ENCODE measurements at places on chromosomes 6 and 20.

- DNase-seq, result no peak
Observed at GRCh38 chr6:161347125-161347524, 73.3 kb upstream of the AGPAT4 start.

GRCh38 chr20:53613748-53614147, 20.1 kb upstream of the ZNF217 start:
- no peak for DNase-seq

DNA sequence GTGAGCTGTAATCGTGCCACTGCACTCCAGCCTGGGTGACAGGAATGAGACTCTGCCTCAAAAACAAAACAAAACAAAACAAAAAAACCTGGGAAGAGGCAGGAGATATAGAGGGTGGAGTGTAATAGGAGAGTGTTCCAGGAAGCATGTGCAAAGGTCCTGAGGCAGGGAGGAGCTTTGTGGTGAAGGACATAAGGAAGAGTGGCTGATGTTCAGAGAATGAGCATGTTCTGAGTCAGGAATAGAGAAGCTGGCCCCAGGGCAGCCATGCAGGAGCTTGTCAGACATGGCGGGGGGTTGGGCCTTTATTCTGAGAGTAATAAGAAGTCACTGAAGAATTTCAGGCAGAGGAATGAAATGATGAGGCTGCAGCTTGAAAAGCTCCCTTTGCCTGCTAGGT, 337.0 kb downstream of the CDH26 start:
- DNase-seq, result no peak

DNA sequence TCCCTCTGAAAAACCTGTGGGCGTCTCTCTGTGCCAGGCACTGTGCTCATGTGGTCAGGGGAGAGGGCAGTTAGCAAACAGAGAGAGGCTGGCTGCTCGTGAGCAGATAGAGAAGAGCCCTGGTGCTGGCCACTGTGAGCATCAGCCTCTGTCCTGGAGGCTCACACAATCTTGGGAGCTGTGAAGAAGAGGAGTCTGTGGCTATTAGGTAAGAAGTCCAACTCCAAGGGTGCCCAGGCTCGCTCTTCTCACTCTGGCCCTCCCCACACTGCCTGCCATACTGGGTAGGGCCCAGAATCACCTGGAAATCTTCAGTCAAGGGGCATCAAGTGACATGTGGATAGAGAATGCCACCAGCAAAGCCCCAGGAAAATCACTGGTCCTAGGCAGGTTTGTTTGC, 14.1 kb downstream of the SCML4 start:
- DNase-seq, result no peak

- no peak for DNase-seq
Observed at GRCh38 chr20:10079964-10080363, 45.2 kb downstream of the ANKEF1 start.

GRCh38 chr6:41801380-41801779, 13.9 kb downstream of the TOMM6 start:
- DNase-seq, result no peak

DNA sequence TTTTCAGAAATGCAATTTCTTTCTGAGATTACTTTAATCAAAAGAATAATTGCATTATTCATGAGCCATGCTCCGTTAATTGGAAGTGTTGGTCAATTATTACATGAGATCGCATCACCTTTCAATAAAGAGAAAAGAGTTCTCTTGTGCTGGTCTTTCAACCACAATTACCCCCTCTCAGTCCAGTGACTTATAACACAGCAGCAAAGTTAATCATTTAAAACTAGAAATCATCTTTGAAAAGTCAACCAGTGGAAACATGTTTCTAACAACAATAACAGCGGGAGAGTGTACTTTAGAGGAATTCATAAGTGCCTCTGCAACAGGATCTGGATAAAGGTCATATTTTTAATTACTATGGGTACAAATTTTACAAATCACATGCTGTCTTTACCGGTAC, 384.4 kb upstream of the AGPAT4 start:
- DNase-seq, result no peak

DNA sequence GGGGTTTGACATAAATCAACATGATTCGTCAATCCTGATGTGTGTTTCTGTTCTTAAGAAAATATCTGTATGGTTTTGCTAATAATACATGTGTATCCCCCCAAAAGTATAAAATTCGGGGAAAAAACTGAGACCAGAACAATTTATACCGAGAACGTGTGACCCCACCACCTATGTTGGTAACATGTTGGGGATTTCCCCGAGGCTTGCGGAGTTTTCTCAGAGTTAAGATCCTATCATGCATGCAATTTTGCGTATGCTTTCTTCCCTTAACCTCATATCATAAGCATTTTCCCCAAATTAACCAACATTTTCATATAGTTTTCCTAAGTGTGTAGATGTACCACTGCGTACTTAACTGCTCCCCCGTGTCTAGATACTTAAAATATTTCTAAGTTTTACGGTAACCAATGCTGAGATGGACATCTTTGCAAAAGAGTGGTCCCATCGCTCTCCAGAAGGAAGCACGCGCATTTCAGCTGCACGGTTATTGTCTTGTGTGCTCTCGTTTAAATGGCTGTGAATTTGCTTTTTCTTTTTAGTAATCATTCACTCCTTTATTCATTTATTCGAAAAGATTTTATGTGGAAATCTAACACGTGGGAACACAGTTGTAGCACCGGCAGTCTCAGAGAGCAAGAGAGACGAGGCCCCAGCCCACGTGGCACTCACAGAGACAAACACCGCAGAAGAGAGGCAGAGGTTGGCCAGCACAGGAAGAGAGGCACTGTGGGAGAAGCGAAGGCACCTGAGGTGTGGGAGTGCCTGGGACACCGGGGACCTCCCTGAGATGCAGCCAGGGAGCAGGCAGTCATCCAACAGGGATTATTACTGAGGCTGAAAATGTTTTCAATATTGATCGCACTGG, 13.2 kb upstream of the IRF4 start:
- DNase-seq, result no peak

- no peak for DNase-seq
Observed at GRCh38 chr6:92623431-92623830, 795.9 kb downstream of the EPHA7 start.

- DNase-seq, result peak; percentile 36
Observed at GRCh38 chr6:112086744-112087135, 542 bp downstream of the TUBE1 start.

- no peak for DNase-seq
Observed at GRCh38 chr6:18613319-18613925, 226.3 kb downstream of the RNF144B start.

DNA sequence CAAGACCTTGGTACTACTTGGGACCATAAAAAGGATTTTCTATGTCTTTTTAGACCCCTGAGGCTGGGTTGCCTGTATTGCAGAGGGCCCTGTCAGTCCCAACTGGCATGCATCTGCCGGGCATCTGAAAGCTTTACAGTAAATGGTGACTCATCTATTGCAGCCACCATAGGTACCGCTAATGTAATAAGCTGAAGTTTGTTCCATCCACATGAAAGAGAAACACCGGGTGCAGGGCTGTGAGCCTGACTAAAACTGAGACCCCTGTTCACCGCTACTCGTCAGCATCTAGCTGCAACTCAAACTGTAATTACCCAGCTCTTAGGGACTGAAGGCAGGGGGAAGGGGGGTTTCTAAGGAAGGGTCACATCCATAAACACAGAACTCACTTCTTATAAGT, 49.5 kb downstream of the TRERF1 start:
- no peak for DNase-seq

GRCh38 chr6:49155316-49155715, 307.7 kb downstream of the MMUT start:
- no peak for DNase-seq

GRCh38 chr6:36265744-36266143, 4.1 kb upstream of the PNPLA1 start:
- no peak for DNase-seq

DNA sequence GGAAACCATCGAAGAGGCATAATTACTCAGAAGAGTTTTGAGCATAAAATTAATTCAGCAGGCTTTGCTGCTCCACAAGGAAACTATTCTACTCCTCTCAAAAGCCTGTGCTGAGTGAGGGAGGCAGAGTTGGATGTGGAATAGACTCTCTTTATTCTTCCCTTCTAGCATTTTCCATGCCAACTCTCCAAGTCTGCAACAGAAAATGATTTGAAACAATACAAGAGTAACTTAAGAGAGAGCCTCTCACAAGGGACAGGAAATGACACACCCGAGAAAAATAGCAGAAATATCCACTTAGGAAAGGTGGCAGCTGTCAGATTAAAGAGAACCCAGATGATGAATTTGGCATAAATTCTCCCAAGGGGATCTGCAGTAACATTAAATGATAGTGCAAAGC, 26.3 kb upstream of the LAMP5 start:
- no peak for DNase-seq

- no peak for DNase-seq
Observed at GRCh38 chr6:18363746-18364145, 23.4 kb upstream of the RNF144B start.

GRCh38 chr6:1267057-1267732, 44.7 kb upstream of the FOXQ1 start:
- no peak for DNase-seq

DNA sequence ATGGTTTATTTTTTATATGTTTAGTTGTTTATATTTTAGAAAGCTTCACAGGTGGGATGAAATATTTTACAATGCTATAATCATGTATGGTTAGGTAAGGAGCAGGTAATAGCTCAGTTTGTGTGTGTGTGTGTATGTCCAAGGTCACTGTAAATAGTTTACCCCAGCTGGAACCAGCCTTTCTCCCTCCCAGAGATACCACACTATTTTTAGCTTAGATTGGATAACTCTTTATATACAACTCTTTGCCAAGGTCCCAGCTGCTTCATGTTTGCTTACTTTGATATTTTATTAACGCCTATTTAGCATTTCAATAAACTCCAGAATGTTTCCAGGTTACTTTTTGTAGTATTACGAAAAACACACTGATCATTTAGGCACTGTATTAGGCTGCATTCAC, 1.8 kb upstream of the PEX7 start:
- no peak for DNase-seq

GRCh38 chr20:43715511-43715910, 11.3 kb downstream of the GTSF1L start:
- no peak for DNase-seq

DNA sequence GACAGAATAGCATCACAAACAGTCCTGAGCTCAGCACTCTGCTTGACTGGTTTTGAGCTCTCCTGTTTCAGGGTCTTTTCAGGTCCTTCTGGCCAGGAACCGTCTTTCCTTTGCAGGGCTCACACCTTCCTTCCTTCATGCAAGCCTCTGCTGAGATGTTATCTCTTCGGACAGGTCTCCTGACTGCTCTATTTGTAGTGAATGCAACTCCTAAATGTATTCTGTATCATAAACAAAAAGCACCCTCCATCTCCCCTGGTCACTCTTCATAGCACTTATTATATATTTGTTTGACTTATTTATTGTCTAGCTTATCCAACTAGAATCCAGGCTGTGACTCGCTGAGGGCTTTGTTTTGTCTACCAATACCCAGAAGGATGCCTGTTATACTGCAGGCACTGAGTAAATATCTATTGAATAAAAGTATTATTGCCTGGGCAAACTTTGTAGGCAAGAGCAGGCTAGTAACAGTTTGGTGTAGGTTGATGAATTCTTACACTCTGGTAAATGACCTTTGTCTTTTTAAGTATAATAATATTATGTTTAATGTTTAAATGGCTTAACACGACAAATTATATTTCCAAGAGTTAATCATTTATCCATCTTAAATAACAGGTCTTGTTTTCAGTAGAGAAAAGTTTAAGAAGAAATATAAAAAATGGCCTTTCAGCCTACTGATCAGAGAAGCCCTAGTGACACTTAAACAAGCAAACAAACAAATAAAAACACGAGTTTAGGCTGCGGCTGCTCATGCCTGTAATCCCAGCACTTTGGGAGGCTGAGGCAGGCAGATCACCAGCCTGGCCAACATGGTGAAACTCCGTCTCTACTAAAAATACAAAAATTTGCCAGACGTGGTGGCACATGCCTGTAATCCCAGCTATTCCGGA, 199.7 kb downstream of the BCAS1 start:
- DNase-seq, result no peak

DNA sequence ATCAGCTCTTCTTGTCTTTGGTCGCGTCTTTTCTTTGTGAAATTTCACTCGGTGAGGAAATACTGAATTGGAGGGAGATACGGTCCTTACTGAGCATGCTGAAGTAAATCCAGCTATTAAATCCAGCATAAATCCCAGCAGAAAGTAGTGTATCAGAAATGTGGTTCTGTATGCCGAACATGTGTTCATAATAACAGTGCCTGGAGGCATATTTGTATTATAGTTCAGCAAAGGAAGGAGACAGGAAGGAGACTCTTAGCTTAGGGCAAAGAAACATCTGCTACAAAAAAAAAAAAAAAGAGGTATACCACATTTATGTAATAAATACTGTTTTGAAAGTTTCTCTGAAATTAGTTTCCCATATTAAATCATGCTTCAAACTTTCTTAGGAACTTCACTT, 211.8 kb downstream of the PLCB4 start:
- no peak for DNase-seq

DNA sequence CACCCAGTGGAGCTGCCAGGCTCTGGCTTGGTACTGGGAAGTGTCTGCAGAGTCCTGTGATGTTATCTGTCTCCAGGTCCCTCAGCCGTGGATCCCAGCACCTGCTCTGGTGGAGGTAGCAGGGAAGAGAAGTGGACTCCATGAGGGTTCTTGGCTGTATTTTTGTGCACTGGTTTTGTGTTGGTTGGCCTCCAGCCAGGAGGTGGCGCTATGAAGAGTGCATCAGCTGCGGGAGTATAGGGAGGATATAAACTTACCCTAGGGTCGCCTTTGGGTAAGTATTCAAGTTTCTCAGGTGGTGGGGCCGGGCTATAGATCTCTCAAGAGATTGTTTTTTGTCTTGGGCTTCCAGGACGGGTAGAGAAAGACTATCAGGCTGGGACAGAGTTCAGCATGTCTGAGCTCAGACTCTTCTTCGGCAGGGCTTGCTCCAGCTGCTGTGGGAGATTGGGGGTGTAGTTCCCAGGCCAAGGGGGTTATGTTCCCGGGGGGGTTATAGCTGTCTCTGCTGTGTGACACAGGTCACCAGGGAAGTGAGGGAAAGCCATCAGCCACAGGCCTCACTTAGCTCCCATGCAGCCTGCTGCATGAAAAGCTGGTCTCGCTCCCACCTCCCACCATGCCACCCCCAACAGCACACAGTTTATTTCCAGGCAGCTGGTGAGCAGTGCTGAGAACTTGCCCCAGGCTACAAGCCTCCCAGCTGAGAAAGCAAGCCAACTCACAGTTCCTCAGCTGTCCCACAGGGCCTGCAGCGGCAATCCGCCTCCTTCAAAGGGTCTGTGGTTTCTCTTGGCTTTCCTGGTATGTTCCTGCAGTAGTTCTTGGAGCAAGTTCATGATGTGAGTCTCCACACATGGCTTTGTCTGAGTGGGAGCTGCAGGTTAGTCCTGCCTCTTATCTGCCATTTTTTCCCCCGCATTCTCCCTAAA, 115.7 kb downstream of the AIG1 start:
- no peak for DNase-seq

DNA sequence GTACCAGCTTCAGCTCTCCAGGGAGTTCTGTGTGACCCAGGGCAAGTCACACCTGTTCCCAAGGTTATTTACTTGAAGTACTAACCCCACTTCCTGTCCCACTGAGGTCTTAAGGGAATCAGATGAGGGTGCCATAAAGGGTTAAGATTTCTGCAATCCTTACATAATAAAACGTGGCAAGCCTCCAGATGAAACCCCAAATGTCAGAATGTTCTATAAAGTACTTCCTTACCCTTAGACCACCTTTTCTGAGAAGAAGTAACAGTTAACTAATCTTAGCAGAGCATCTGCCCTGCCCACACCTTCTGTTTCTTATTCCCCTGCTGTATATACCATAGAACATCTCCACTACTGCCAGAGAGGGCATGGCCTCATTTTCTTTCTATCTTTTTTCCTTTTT, 6.0 kb upstream of the AVP start:
- peak; percentile 95 for DNase-seq

All from GF-D8 (cell line).